Activated T-cell treated with anti-CD3 and anti-CD28 coated beads, Interleukin-2, amount 50 U/mL, for 72 hours (primary cell): ENCODE measurements at places on chromosomes 4 and X. TPM values are rescaled to one million over a fixed set of nuclear protein-coding genes. Genes with fewer than 3 reads are reported as not detected.
A peak's percentile ranks its signal among the peaks of the same experiment; 100 is the strongest.

DNA sequence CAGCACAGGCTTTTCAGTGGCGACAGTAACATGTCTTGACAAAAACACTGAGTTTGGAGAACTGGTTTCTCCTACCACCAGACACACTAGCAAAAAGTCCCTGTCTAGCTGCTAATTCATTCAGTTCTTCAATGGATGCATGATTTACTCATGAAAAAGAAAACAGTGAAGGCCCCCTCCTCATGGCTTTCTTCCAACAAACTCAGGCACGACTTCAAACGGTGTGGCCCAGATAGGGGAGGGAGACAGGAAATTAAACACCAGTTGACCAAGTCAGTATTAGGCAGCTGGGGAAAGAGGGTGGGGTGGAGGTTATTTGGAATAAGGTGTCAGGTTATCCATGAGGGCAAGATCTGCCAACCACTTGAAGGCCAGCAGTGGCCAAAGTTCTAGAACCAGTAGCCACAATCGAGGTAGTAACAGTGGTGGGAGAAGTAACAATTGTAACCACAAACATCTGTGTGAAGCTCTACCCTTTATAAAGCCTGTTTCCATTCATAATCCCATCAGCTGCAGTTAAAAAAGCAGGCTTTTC is 60.2 kb downstream of the SEPSECS start:
- no peak for DNase-seq

- no peak for DNase-seq
Observed at GRCh38 chr4:48960988-48961635, 25.0 kb upstream of the CWH43 start.

Gene APLN
- total RNA-seq = 0.14 TPM

Gene C4orf36
- total RNA-seq = not detected

DNA sequence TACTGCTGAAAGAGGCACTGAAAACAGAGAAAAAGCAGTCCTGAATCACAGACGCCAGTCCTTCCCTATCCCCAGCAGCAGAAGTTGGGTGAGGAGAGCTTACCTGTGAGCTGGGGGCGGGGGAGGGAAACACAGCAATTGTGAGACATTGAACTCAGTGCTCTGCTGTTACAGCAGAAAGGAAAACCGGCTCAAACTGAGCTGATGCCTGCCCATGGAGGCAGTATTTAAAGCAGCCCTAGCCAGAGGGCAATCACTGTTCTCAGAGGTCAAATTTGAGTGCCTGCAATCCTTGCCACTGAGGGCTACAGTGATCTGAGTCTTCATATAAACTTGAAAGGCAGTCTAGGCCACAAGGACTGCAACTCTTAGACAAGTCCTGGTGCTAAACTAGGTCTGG is 220.7 kb downstream of the GRXCR1 start:
- no peak for DNase-seq

Gene RHOXF2B
- not detected for total RNA-seq

GRCh38 chrX:21373637-21374162 is 518 bp upstream of the CNKSR2 start:
- peak; percentile 12 for DNase-seq

Gene DAPP1
- 40.7 TPM for total RNA-seq
